ENCODE measurements at places on chromosomes 12 and 14. TPM values are rescaled to one million over a fixed set of nuclear protein-coding genes. Genes with fewer than 3 reads are reported as not detected.

DNA sequence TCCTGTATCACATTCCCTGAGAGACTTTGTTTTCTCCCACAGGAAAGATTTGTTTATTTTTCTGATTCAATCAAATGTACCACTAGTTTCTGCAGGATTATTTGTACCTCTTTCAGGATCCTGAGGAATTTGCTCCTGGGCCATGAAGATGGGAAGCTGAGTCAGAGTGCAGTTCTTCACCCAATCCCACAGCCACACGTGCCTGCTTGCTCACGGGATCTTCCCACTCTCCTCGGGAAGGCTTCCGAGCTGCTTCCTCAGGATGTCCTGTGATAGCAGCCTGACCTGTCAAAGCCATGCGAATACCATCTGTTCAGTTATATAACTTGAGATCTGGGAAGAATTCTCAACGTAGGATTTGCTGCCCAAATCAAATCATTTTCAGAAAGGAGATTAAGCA lies 41.8 kb upstream of the HIF1A start:
- no peak for DNase-seq

DNA sequence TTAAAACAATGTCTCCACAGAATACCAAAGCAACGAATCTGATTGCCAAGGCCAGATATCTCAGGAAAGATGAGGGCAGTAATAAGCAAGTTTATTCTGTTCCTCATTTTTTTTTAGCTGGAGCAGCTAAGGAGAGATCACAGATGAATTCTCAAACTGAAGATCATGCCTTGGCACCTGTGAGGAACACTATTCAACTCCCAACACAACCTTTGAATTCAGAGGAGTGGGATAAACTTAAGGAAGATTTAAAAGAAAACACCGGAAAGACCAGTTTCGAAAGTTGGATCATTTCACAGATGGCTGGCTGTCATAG lies 994 bp downstream of the PRORP start:
- no peak for DNase-seq

HOXC6 gene
- total RNA-seq = 0.26 TPM

RNASE3 gene
- 0.52 TPM for total RNA-seq

DNA sequence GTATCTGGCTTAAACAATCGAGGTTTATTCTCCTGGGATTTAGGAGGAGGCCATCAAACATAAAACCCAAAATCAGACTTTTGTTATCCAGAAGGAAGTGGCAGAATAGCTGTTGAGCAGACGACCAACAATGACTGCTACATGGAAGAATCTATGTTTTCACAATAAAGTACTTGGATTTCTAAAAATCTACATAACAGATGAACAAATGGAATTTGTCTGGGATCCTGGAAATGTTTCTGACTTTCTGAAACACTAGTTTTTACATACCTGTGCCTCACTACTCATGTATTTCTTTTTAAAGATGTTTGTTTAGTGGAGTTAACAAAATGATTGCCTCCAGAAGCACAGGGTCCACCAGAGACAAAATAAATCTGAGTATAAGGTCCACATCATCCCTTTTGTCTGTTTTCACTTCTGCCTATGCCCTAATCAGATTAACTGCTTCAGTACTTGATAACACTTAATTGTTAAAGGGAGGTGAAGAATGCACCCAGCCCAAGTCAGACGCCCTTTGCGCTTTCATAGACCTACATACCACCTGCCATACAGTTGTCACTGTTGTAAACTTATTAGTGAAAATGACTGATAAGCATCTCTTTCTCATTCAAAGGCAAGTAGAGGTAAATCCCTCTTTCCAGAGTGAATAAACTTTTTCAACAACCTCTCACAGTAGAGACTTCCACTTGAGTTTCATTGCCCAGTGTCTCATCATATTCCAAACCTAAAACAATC lies 164.6 kb downstream of the EGLN3 start:
- DNase-seq = no peak

GRCh38 chr12:52156757-52157565 lies 34.9 kb downstream of the KRT80 start:
- peak; percentile 67 for DNase-seq

DNA sequence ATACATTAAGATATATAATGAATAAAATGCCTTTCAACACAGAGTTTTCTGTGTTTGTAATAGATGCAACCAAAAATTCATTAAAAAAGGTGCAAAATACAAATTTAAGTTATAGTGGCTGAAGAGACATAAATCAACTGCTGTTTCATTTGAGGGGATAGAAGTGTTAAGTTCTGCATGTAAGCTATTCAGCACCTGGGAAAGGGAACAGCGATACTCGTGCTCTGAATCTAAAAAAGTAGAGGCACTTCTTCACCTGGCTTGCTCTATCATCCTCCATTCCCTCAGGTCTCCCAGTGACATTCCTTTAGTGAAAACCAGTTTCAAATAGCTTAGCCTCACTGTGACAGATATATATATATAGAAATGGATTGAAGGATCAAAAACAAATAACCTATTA lies 222.6 kb downstream of the ACSS3 start:
- DNase-seq = no peak

TMEM106C gene
- total RNA-seq = 101 TPM

- DNase-seq = no peak
Measured at GRCh38 chr12:101740566-101740965, 1.3 kb upstream of the SYCP3 start.

DNA sequence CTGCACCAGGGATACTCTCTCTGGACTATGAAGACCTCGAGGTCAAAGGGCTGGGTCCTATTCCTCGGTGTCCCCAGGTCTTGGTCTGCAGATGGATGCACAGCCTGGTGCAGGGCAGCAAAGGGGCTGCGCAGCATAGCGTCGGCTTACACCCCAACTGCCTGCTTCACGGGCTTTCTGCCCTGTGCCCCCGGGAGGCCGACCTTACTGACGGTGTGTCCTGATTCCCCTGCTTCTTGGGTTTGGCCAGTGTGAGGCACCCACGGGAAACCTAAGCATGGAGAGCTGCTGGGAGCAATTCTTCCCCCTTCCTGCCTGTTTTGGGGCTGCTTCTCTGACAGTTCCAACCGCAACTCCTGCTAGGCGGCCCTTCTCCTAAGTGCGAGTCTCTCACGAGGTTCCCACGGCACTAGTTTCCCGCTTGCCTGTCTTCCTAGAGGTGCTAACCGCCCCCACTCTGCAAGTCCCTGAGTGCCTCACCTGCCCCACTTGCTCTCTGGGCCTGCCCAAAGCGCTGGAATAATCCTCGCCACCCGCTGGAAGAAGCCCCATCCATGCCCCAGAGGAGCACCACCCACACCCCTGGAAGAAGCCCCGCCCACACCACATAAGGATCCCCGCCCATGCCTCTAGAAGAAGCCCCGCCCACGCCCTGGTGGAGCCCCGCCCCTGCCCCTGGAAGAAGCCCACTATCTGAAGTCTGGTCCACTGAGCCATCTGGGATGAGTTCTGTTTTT lies 54.0 kb downstream of the PRIMA1 start:
- no peak for DNase-seq

DNA sequence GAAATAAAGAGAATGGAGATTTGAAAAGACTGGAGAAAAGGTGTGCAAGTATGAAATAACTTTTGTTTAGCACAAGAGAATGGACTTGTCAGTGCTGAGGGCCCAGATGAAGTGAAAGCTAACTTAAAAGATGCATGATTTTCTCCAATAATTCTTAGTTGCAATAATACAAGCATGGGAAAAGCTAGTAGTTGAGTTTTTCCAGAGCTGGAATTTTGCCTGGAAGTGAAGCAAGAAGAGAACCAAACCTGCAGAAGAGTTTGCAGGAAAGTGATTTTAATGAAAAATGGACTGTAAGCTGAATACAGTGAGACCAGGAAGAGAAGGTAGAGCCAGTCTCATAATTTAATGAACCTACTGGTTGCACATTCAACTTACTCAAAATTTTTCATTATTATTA lies 69.3 kb upstream of the FSCB start:
- DNase-seq = no peak

DNA sequence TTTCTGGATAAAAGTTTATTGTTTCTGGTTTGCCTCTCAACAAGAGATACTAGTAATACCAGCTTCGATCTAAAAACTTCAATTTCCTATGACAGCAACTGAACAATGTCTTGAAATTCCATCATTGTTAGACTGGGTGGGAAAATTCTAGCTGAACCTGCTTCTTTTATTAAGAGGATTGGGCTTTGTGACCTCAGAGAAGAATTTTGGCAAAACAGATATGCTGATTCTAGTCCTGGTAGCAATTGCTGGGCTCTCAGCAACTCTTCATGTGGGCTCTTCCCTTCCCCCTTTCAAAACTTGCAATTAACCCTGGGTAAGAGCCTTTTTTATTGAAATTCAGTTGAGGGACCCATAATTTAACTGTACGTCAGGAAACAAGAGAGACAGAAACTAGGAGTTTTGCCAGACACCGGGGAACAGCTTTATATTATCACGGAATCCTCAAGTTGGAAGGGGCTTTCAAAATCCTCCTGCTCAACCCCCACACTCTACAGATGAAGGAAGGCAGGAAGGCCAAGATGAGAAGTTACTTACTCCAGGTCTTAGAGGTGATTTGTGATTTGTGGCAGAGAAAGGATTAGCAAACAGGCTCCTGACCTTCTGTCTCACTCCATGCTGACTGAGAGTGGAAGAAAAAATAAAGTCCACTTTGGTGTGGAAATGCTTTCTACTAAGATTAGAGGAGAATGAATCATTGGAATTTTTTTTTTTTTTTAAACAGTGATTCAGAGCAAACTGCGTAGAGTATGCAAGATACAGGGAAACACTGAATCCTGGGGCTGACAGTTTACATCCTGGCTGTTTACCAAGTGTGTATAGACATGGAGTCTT lies 239.0 kb upstream of the ATP2B1 start:
- DNase-seq = no peak

PDE3A gene
- total RNA-seq = 8.5 TPM

ZBTB1 gene
- 38.5 TPM for total RNA-seq

GPRC5D gene
- not detected for total RNA-seq
